KG1 (cell line): ENCODE measurements at places on chromosomes 4 and X.
A peak's percentile ranks its signal among the peaks of the same experiment; 100 is the strongest.

GRCh38 chr4:179521952-179522351 lies 2079.7 kb upstream of the AGA start:
- no peak for DNase-seq

DNA sequence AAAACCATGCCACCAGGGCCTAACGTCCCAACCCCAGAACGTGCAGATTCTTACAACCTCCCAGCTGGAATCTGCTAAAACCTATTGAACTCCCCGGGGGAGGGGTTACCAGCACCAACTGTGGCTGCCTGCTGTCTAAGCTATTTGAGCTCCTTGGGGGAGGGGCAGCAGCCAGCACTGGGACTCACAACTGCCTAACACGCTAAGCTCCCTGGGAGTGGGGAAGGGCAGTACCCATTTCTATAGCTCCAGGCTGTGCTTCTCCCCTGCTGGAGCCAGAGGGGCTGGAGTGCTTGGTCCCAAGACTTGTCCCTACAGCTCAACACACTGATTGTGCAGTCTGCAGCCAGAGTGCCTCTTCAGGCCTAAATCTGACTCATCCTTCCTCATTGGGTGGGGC lies 459.8 kb upstream of the FGF16 start:
- DNase-seq = no peak

GRCh38 chr4:142861351-142861750 lies 15.2 kb upstream of the INPP4B start:
- no peak for DNase-seq

GRCh38 chrX:153571534-153571908 lies 27.4 kb downstream of the CCNQ start:
- no peak for DNase-seq

- no peak for DNase-seq
Observed at GRCh38 chrX:43976205-43976604, 3.0 kb upstream of the NDP start.

DNA sequence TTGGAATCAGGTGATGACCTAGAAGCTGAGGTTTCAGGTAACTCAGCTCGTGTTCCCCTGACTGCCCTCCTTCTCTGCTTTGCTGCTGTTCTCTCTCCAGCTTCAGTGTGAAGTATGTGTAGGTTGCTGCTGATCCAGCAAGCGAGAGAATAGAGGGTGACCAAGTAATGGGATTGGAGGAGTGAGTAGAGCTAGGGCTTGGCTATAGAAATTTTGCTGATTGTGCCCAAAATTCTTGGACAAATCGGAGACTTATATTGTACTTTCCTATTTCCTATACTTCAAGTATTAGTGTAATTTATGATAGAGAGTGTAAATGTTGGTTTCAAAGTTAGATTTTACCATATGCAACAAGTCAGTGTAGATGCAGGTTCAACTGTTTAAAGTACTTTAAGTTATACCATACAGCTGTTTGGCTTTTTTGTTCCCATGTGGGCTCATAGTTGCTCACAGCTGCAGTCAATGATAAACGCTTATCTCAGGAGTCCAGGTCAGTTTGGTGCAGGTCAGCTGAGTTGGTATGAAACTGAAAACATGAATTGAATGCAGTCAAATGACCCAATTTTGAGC lies 48.0 kb downstream of the RAPGEF2 start:
- DNase-seq = no peak

DNA sequence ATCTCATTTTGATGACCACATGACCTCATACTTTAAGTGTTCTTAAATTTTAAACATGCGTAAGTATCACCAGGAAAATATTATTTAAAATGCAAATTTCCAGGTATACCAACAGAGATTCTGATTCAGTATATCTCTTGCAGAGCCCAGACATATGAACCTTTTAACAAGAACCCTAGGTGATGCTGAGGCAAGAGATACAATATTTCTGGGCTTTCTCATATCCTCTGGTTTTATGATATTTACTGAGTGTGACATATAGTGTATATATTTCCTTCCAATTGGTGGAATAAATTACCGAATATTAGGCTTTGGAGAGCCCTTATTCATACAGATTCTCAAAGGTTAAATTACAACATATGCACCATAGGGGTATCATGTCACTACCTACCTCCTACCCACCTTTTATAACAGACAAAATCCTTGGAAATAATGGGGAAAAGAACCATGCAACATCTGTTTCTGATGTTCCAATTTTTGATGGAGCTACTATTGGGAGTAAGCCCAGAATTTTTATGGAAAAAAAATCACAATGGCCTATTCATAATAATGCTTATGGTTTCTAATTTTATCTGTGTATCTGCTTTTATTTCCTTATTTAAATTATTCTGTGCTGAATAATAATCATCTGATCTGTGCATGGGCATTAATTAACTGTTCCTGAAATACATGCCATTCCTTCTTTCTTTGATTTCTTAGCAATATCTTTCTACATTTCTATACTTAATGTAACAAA lies 27.1 kb downstream of the KCTD8 start:
- DNase-seq = no peak

- DNase-seq = no peak
Observed at GRCh38 chr4:77466430-77466829, 139.2 kb upstream of the CXCL13 start.

GRCh38 chr4:124279741-124280140 lies 432.8 kb downstream of the ANKRD50 start:
- no peak for DNase-seq

DNA sequence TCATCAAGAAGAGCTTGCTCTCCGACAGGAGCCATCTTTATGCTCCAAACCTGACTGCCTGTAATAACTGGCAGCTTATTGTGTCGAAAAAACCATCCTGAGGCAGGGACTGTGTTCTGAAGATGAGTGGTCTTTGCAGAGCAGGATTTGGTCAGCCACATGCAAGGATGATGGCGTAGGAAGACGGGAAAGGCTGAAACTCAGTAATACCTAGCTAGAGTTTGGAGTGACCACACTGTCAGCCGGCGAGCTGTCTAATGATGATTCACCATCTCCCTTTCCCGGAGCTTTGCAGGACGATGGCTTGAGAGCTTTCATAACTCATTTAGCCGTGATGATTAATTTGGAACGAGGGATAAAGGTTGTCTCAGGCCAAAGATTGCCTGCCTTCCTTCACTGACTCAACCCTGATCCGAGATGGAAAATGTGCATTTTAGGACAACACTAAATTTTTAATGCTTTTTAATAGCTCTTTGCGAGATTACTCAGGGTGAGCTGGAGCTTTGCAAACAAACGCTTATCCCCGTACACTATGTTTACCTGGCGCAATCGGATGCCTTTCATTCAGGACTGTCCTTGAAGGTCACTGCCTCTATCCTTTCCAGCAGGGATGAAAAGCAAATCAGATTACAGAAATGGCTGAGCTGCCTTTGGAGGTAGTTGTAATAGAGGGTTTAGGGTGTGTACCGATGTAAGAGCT lies 288.5 kb downstream of the ASMT start:
- no peak for DNase-seq

DNA sequence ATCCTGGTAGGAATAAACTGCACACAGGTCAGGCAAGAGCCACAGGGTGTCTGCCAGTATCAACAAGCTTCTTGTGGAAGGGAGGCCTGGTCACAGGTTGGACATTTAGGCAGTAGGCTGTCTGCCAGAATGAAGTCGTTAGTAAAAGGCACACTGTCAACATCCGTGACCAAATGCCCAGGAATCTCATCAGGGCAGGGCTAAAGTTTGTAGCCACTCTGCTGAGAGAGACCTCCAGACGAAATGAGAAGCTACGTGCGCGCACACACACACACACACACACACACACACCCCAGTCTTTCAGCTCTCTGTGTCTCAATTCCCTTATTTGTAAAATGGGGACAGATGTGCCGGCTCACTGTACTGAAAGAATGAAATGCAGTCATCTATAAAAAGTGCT lies 408.7 kb upstream of the ZFP42 start:
- no peak for DNase-seq

DNA sequence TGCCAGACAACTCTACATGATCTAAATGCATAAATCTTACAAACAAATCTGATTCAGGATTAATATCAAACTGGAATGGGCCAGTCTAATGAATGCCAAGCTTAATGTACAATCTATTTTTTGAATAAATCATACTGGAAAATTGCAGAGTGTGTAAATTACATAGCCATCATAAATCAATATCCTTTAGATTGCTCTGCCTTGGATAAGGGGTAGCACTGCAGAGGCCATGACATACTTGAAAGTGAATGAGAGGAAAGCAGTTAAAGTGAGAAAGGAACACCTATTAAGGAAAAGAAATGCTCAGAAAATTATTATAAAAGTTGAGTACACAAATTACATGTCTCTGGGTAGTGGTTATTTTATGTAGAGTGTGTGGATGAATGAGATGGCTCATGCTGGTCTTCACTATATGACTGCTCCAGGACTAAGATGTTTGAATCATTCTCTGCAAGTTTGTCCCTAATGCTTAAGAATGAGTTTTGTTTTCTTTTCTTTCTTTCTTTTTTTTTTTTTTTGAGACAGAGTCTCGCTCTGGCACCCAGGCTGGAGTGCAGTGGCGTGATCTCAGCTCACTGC lies 100.2 kb downstream of the ADGRL3 start:
- DNase-seq = no peak

DNA sequence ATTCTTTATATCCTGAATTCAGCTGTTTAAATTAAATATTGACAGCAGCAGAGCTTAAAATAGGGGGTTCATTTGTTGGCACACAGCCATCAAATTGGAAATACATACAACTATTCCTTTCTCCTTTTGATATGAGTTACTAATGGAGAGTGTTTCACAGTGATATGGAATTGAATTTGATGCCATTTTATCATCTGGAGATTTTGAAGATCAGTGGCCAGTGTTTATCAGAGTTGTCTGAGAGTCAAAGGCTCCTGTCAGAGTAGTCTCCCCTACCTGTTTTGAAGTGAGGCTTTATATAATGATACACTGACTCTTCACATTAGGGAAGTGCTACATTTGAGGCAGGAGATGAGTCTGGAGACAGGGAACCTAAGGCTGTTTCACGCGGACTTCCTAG lies 1286.3 kb downstream of the TECRL start:
- DNase-seq = no peak

- DNase-seq = peak; percentile 1
Observed at GRCh38 chrX:119784747-119785446, 6.5 kb downstream of the RPL39 start.

GRCh38 chrX:154840856-154841255 lies 6.4 kb upstream of the SMIM9 start:
- DNase-seq = no peak
